ENCODE measurements at places on chromosomes 4 and X. TPM values are rescaled to one million over a fixed set of nuclear protein-coding genes. Genes with fewer than 3 reads are reported as not detected.

TENM3 gene
- 46.9 TPM for total RNA-seq

DNA sequence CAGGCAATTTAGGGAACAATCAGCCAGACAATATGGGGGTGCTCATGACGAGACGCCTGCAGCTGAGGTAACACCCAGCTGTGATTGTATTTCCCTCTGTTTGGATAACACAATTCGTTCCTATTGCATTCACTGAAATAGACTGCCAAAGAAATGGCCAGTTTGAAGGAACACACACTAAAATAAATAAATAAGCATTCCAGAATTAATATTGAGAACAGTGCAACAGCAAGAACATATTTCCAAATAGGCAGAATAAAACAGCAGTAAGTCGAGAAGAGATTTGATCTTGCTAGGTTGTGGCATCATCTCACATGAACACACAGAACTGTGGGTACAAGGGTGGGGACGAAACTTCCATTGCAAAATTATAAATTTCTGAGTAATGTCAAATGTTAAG is 133.5 kb upstream of the FAM47B start:
- no peak for DNase-seq

RHOXF1 gene
- total RNA-seq, result 0.33 TPM

DNA sequence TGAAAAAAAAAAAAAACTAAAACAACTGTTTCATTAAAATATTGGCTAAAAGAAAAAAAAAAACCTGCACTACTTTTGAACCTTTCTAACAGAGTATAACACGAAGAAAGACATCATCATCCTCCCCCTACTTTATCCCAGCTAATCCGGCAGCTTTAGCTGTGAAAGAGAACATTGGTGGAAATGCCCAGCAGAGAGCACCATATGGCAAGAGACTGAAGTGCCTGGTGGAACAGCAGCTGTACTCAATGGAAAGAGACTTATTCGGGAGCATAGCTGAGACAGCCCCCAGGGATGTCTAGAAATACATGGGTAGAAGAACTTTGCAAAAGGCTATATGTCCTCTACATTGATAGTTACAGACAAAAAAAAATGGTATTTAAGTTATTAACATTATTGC is 30.3 kb downstream of the STPG2 start:
- no peak for DNase-seq

GRCh38 chrX:74505437-74505836 is 84.1 kb downstream of the SLC16A2 start:
- DNase-seq, result no peak

NMU gene
- total RNA-seq, result 12.8 TPM

- DNase-seq, result no peak
These were observed 323.6 kb upstream of the DIPK2B start for GRCh38 chrX:45524296-45524695.

PRSS12 gene
- 1.1 TPM for total RNA-seq

DNA sequence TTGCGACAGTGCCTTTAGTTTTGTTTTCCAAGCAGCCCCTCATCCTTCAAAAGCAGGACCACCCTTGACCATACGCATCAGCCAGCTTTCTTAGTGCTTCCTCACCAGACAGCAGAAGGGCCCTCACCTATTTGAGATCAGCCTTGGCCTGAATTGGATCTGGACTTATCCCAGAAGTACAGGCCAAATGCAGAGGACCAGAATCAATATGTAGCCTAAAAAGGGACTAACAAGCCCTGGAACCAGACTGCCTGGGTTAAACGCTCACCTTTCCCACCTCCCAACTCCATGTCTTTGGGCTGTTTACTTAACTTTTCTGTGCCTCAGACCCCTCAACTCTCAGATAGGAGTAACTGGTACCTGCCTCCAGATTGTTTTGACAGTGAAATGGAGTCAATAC is 77.7 kb upstream of the ATP6AP2 start:
- DNase-seq, result no peak

SPP1 gene
- 14.2 TPM for total RNA-seq

PCDH10 gene
- 3.8 TPM for total RNA-seq

EREG gene
- total RNA-seq, result not detected

DNA sequence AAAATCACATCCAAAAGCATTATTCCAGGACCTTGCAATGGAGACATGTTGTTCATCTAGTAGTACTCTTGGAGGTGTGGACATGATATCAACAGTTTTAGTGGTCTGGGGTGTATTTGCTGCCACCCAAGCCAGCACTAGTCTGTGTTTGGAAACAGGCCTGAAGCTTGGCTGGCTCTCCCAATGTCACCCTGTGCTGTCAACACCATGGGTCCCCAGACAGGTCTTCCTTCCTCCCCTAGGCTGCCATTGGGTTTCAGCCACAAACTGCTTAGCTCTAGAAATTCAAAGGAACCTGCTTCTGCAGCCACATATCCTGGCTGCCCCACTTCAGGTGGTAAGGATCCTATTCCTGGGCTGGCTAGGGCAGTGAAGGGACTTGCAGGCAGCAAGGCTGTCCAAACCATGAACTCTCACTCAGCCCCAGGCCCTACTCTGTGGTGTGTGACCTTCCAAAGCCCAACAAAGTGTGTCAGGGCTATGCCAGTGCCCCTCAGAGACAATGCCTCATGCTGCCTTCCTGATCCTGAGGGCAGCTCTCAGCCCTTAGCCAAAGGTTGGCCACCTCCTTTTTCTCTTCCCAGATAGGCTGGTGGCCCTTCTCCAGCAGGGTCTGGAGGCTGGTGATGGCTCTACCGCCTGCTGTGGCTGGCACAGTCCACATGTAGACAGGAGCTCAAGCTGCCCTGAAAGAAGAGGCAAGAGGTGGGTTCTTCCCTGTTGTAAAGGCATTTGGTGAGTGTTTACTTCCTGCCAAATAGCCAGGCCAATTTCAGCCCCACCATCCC is 18.3 kb downstream of the AMER1 start:
- DNase-seq, result no peak

- DNase-seq, result no peak
These were observed 770.1 kb upstream of the GALNTL6 start for GRCh38 chr4:171042989-171043524.

GRCh38 chr4:168506014-168506413 is 9.2 kb downstream of the PALLD start:
- no peak for DNase-seq

Measured in neural crest cell (in vitro differentiated cells).